ENCODE measurements at places on chromosomes 16 and 17.

GRCh38 chr17:42325026-42325425, 36.7 kb downstream of the STAT5A start:
- DNase-seq = no peak

- peak; percentile 14 for DNase-seq
These were observed 11.9 kb downstream of the MAPT start for GRCh38 chr17:45906237-45906636.

DNA sequence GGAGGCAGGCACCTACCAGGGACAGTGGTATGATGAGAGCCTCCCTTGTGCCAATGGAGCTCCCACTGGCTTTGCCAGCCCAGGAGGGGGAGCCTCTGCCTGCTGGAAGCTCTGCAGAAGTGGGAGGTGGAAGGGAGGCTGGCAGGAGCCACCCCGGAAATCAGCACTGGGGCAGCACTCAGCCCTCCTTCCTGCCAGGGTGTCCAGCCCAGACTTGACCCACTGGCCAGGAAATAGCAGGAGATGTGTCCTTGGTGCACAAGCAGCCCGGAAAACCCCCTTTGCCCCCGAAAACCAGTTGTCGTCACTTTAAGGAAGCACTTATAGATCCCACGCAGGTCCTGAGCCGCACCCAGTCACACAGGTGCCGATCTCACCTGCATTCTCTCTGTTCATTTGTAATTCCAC, 49.3 kb upstream of the CACNG4 start:
- DNase-seq = no peak

DNA sequence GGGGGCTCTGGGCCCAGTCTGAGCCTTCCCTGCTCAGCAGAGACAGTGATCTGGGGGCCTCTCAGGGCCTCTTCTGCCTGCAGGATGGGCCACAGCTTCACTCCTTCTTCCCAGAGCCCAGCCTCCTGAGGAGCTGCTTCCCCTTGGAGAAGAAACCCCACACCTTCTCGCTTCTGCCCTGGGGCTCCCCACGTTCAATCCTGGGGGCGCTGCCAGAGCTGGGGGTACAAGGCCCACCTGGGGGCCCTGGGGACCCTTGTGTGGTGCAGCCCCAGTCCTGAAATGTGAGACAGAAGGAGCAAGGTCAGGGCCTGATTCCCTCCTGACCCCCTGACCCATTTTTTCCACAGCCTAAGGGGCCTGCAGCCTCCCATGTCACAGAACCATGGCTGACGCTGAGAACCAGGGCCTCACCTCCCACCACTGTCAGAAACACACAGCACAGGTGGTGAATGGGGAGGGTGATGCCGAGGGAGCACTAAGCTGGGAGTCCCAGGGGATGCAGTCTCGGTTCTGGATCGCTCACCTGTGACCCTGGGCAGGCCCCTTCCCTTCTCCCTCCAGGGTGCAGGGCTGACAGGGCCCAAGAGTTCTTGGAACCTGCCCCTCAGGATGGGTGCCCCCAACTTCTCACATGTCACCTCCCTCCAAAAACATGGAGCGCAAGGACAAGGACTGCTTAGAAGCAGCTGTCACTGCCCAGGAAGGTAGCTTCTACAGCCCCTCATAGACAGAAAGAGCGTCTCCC, 21.6 kb upstream of the MPO start:
- DNase-seq = no peak

GRCh38 chr17:50715471-50715870, 3.9 kb upstream of the LUC7L3 start:
- DNase-seq = no peak

Data from retina (tissue), 1 donor.